NCI-H69 (cell line): ENCODE measurements at places on chromosomes 11 and 22.

GRCh38 chr11:130561441-130561881 lies 113.0 kb downstream of the ADAMTS15 start:
- DNase-seq, result no peak

- DNase-seq, result peak; percentile 28
These were observed 248.0 kb downstream of the ST3GAL4 start for GRCh38 chr11:126603486-126603885.

- DNase-seq, result no peak
These were observed 20.0 kb downstream of the PATE3 start for GRCh38 chr11:125807909-125808308.

DNA sequence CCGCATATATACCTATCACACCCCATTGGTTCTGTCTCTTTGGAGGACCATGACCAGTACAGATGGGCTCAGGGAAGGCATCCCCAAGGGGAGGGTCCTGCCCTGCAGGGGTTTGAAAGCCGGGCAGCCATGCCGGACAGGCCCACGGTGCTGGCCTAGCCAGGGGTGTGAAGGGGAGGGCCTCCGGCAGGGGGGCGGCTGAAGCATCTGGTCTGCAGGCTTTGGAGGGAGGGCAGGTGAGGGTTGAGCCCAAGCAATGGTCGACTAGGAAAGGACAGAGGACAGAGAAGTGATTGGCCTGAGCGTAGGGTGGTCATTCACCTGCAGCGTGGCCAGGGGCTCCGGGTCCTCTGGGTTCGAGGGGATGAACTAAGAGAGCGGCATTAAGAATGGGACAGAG lies 11.2 kb upstream of the CTSD start:
- no peak for DNase-seq

DNA sequence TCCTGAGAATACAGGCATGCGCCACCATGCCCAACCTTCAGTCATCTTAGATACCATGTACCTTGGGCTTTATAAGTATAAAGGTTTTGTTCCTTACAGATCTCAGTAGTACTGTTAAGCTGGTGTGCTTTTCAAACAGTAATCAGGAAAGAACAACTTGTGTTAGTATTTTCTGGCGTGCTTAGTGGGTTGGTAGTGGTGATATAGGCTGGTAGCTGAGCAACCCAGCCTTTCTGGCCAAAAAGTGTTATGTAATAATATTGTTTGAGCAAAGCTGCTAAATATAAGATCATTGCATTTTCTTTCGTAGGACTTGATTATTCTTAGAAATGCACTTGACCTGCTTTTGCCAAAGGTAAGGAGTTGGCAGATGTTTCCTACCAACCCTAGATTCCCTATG lies 6.5 kb downstream of the ADSL start:
- no peak for DNase-seq

- DNase-seq, result peak; percentile 52
These were observed 162.9 kb upstream of the POU2AF2 start for GRCh38 chr11:111082664-111083063.

GRCh38 chr11:116262370-116262769 lies 510.4 kb downstream of the BUD13 start:
- peak; percentile 25 for DNase-seq

- peak; percentile 61 for DNase-seq
These were observed 327.7 kb downstream of the TENM4 start for GRCh38 chr11:79113054-79113690.

DNA sequence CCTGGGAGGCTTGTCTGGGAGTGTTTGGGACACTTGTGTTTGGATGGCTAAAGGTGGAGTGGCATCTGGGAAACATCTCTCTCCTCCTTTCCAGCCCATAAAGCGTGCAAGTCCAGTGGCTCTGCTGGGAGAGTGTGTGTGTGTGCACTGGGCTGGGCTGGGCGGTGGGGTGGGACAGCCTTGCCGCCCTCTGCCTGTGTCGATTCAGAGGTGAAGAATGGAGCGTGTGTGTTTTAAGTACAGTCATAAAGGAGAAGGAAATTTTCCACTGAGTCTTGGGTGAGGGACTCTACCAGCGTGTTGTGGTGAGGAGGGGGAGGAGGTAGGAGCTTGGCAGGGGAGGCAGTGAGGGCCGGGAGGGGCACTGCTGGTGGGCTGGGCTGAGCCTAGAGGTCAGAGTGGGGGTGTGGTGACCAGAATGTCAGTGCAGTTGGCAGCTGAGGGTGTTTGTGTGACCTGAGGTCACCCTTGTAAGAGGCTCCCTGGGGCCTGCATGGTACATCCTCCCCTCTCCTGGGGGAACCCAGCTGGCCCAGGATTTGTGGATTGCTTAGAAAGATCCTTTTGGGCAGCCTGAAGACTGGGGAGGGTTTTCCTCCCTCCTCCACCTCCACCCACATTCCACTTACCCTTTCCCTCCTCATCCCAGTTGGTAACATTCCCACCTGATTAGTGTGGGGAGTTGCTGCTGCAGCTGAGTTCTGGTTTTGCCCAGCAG lies 1.7 kb downstream of the TIMP3 start:
- DNase-seq, result no peak
